Non-pigmented ciliary epithelial cell (primary cell): ENCODE measurements at places on chromosomes 6 and 20.

- DNase-seq, result no peak
Observed at GRCh38 chr6:166335378-166336302, 6.7 kb downstream of the SFT2D1 start.

DNA sequence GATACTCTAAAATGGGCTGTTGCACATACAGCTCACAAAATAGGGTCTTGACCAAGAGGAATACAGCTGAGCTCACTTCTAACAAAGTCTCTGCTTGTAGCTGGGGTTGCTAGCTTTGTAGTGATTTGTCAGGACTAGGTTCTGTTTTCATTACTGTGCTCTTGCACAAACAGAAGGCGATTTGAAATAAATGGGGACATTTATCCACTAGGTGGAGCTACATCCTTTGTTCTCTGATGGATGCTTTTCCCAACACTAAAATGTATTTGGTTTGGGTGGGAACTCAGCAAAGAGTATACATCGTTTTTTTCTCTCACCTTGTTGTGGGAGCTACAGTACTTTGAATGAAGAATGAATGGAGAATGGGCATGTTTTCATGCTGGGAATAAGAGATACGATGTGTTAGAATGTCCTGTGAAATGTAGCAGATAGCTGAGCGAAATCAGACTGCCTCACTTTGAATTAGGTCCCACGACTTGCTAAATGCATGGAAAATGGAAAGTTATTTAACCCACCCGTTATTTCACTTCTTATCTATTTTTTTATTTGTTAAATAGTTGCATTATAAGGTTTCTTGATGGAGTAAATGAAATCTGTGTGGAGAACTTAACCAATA is 494.7 kb upstream of the MAP3K7 start:
- peak; percentile 32 for DNase-seq

- no peak for DNase-seq
Observed at GRCh38 chr20:44113618-44114376, 73.2 kb downstream of the JPH2 start.

GRCh38 chr6:159008656-159009288 is 8.8 kb upstream of the RSPH3 start:
- DNase-seq, result no peak

DNA sequence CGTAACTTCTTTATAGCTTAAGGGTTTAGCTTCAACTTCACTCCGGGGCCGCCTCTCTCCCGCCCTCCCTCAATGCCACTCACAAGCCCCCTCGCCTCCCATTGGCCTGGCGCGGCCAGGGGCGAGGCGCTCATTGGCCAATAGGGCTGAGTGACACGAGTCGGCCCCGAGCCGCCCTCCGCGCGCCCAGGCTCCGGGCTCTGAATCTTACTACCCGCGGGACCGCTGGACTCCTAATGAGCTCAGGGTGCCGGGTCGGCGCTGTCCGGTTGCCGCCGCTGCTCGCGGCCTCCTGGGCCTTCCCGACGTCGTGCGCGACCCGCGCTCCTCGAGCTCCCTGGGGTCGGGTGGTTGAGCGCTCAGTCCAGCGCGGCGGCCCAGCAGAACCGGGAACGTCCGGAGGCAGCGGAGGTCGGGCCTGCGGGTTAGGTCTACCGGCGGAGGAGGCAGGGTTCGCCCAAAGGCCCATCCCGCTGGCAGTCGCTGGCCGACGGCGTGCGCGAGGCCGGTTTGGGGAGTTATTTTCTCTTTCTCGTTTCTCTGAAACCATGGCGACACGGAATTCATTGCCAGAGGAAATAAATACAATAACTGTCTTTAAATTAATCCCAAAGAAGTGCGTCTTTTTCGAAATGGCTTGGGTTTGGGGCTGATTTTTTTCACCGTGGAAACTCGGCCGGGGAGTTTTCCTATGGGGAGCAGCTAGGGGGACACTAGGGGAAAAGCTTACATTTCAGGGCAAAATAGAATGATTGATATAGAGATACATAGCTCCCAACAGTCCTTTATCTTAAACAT is at the start of gene SIM1:
SIM1 (minus strand) TSS at position 19 of the 798 bp plus-strand sequence. CDS start 1,453 bp downstream, outside the sequence.
- DNase-seq, result no peak

GRCh38 chr6:143337201-143337949 is 113.1 kb downstream of the ADAT2 start:
- DNase-seq, result no peak

DNA sequence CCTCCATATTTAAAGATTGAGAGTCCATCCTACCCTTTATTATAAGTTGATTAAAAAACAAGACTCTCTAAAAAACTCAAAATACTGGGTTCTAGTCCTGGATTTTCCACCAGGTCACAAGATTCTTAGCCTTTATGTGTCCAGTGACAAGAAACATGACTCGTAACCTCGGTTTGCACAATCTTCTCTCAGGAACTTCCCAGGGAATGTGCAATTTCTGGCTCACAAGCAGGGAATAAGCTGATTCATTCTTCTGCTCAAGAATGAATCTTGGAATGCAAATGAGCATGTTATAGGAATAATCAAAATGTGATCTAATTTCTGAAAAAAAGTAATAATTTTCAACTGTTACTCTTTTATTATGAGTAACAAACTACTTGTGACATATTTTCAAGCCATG is 45.1 kb downstream of the OGFRL1 start:
- DNase-seq, result peak; percentile 67

DNA sequence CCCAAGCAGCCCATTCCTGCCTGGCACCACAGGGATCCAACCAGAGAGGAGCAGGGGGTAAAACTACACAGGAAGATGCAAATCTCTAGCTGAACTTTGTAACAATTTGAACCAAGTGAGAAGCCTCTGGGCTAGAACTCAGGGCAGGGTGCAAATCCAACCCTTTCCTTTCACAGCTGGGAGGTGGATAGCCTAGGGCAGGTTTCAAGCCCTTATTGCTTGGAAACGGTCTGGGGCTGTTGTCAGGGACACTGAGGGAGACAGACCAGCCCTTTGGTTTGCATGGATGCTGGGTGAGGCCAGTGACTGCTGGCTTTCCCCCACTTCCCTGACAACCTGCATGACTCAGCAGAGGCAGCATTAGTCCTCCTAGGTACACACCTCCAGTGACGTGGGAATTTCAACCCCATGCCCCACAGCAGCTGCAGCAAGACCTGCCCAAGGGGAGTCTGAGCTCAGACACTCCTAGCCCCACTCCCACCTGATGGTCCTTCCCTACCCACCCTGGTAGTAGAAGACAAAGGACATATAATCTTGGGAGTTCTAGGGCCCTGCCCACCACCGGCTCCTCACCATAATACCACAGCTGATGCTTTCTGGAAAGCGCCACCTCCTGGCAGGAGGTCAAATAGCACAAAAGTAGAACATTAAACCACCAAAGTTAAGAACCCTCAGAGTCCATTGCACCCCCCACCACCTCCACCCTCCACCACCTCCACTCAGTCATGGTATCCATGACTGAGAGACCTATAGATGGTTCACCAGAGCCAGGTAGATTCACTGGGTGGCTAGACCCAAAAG is 797.7 kb upstream of the MAN1A1 start:
- DNase-seq, result no peak

DNA sequence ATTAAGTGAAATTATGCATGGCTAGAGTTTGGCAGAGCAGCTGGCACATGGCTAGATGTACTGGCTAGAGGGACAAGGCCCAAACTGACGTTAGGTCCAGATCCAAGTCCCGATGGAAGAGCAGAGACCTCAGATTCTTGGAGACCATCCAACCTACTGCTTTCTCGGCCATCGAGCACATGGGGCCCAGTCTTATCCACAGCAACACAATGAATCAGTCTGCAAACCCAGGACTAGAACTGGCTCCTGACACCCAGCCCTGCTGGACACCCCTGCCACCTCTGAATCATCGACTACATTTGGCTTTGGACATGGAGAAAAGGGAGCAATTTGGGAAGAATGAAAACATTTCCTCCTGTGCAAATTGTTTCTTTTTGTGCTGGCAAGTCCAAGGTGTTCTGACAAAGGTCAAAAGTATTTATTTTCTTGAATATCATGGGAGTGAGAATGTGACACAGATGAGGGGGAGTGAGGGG is 23.9 kb upstream of the YWHAB start:
- peak; percentile 10 for DNase-seq

DNA sequence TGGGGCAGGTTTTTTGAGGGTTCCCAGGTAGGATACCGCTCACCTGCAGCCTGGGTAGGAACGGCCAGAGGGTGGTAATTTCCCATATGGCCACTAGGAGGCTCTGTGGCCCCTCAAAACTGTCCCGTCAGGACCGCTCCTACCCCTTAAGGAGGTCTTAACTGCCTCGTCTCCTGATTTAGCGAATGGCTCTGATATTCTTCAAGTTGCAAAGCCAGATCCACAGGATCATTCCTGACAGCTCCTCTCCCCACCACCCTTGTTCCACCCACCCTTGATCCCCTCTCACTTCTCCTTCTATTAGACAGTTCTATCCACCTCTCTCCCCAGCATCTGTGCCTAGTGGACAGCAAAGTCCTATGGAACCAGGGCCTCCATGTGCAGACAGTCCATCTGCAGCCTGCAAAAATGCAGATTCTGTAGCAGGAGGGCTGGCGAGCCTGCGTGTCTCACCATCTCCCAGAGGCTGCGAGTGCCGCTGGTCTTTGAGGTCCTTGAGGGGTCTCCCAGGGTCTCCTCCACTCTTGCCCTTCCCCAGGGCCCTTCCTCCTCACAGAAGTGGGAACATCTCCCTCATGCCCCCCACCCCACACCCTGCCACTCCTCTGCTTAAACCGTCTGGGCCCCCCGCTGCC is 34.3 kb upstream of the ZBP1 start:
- peak; percentile 14 for DNase-seq

GRCh38 chr20:45038745-45039474 is 62.0 kb downstream of the KCNS1 start:
- DNase-seq, result no peak

DNA sequence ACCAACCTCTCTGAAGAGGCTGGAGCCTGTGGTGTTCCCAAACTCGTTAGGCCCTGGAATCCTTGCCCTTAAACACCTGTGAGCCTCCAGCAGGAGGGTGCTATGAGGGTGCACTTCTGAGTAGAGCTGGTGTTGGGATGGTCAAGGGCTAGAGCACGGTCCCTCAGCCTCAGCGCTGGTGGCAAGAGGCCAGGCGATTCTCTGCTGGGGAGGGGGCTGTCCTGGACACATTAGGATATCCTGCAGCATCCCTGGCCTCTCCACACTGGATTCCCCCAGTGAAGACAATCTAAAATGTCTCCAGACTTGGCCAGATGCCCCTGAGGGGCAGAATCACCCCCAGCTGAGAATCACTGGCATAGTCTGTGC is 157.8 kb downstream of the SYCP2 start:
- DNase-seq, result no peak

- no peak for DNase-seq
Observed at GRCh38 chr6:100246206-100246605, 218.5 kb downstream of the SIM1 start.

- no peak for DNase-seq
Observed at GRCh38 chr6:870096-870495, 177.2 kb upstream of the EXOC2 start.

DNA sequence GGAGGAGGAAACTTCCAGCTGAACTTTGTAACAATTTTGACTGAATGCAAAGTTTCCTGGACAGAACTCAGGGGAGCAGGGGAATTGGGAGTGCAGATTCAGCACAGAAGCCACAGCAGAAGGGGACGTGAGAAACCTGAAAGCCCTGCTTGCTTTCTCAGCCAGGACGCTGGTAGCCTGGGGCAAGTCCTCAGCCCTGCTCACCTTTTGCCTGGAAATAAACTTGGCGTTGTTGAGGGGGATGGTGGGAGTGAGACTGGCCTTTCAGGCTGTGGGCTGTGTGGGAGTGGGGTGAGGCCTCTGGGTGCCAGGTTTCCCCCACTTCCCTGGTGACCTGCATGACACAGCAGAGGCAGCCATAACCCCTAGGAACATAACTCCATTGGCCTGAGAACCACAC is 238.1 kb upstream of the HS3ST5 start:
- DNase-seq, result no peak
